ENCODE measurements at places on chromosomes 5 and 9. TPM values are rescaled to one million over a fixed set of nuclear protein-coding genes. Genes with fewer than 3 reads are reported as not detected.

DNA sequence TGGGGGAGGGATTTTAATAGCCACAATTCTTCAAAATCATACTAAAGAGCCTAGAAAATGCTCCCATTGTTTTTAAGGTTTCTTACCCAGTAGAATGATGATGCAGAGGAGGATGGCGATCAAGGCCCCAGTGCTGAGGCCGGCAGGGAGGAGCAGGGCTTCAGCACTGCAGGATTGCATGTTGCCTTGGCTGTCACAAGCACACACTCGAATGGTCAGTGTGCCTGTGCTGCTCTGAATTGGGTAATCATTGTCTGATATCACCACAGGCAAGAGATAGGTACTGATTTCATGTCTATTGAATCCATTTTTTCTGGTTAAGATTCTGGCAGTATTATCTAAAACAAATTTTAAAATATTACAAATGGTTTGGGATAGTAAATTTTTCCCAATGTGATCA is 153.3 kb downstream of the CDH10 start:
- DNase-seq, result no peak

GRCh38 chr9:80651044-80651443 is 1038.3 kb downstream of the TLE1 start:
- DNase-seq, result no peak

GRCh38 chr5:79109527-79110492 is 1.8 kb upstream of the BHMT start:
- no peak for DNase-seq

DNA sequence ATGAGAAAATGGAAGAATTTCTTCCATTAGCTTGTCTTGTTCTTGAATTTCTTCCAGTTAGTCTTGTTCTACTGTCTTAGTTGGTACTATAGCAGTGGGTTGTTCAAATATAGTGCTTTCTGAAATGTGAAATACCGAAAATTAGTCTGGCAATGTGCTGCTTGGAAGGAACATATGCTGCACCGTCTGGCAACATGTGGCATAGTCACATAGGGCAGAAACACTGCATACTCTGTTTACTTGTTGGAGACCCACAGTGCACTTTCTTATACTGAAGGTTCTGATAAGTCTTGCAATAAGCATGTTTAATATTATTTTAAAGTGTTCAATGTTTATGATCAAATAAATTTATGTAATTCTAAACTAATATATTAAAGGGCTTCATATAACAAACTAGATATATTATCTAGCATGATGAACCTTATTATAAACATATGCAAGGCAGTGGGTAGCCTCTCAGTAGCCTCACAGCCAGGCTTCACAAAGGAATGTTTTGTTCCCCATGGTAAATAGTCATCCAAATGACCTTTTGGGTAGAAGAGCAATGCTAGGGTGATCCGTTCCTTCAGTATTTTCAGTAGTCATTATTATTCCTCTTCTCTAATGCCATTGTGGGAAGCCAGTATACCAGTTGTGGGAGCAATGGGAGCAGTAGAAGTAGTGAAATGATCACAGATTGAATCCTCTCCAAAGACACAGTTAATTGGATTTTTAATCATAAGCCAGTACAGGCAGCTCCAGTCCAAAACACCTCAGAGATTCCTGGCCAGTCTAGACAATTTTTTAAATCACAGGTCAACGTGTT is 1106.7 kb downstream of the DTWD2 start:
- DNase-seq, result no peak

DNA sequence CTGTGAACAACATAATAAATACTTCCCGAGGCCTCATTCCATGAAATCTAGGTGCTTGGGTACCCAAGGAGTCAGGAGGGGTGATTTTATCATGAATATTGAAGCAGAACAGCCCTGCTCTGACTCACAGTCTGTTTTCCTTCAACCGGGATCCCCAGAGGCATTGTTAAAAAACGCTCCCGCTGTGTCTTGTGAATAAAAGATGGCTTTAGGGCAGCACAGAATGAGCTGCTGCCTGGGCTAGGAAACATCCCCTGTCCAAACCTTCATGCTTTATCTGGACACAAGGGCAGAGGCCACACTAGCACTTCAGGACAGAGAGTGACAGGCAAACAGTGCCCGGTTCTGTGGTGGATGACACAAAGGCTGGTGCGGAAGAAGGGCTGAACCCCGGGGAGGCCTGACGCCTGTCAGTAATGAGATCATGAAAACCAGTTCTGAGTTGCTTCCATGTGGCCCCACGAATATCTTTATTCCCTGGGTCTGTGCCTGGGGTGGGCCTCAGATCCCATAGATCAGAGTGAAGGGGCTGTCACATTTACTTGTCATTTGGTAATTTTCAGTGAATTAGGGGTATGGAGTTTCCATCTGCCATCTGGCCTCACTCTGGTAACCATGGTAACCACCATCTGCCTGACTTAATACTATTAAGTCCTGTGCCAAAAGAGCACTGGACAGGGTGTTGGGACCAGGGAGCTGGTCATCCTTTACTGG is 2.6 kb downstream of the IGFBPL1 start:
- no peak for DNase-seq

DNA sequence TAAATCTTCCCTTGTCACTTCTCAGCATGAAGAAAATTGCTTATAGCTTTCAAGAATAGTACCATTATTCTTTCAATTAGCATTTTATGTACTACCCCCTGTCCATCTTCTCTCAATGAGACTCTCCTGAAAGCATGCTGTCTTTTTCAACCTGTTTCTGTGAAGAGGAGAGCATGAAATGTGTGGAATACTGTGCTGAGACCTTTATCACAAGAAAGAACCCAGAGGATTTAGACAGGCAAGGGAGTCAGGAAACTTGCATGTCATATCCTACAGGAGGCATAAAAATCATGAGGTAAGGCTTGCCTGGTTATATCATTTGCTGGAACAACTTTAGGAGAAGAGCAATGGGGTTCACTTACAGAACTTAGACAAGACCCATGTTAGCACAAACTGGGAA is 56.7 kb upstream of the LPAR1 start:
- DNase-seq, result no peak

LCN12 gene
- 0.88 TPM for total RNA-seq

RPL12 gene
- 993 TPM for total RNA-seq

All from posterior vena cava (tissue), 2 donors.